ENCODE measurements at places on chromosomes 12 and 14.

DNA sequence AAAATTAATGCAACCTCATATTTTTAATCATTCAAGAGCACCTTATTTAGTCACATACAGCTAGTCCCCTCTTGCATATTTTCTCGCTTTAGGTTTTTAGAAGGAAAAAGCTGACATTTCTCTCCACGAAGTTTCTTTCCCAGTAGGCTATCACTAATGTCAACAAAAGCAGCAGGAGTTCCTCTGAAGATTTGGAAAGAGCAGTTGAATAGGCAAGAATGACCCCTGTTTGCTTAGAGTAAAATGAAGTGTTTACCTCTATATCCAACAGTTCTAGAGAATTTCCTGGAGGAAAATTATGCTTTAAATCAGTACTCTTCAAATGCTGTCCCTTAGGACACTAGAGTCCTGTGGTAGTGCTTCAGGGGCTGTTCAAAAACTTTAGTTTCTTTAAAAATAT lies 188.1 kb upstream of the PRKD1 start:
- DNase-seq = no peak

- no peak for DNase-seq
These were observed 1.4 kb downstream of the FZD10 start for GRCh38 chr12:130163461-130164215.

GRCh38 chr14:34920339-34920738 lies 45.2 kb upstream of the BAZ1A start:
- DNase-seq = peak; percentile 25

DNA sequence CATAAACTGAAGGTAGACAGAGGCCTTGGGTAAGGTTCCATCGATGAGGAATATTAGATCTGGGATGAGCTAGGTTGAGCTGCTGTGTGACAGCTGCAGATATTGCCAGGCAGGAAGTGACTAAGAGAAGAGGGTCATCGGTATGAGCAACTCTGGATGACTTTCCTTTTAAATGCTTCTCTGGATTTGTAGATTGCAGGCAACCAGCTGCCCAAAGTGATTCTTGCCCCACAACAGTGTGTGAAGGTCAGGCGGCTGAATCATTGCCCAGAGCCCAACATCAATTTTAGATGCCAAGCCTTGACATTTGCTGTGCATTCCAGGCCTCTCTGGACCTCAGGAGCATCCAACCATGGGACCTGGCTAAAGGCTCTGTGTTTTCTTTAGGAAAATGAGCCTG lies 255.9 kb downstream of the DPF3 start:
- peak; percentile 93 for DNase-seq

DNA sequence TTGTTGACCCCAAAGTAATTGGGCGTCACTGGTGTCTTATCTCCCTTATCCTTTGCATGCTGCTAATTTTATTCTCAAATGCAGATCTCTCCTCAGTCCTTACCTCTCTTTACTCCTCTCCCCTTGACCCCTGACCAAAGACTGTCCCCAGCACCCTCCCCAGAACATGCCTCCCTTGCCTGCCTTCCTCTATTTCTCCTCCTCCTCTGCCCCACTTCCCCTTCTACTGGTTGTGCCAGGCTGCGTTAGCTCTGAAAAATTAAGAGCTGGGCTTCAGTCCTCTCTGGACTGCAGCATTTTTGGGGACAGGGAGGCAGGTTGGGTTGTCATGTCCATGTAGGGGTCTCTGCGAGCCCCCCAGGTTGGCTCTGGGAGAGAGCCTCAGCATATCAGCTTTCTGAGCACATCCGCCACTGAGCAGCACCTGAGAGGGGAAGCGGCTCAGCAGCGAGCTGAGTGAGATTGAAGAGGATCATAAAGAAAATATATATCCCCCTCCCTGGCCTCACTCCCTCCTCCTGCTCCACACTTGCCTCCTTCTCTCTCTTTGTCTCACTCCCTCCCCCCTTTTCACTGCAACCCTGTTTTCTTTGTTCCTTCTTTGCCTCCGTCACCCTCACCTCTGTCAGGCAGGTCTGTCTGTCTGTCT lies 6.4 kb upstream of the CISTR start:
- no peak for DNase-seq

Measured in kidney tubule cell (primary cell).